ENCODE measurements at places on chromosomes 3 and 15. TPM values are rescaled to one million over a fixed set of nuclear protein-coding genes. Genes with fewer than 3 reads are reported as not detected.

PRR20G gene
- not detected for total RNA-seq

TJP1 gene
- 43.4 TPM for total RNA-seq

PFN2 gene
- 256 TPM for total RNA-seq

CPN2 gene
- not detected for total RNA-seq

SI gene
- not detected for total RNA-seq

CCR1 gene
- not detected for total RNA-seq

DOCK3 gene
- total RNA-seq = under 0.01 TPM

TRH gene
- not detected for total RNA-seq

CNTN4 gene
- under 0.01 TPM for total RNA-seq

TGM5 gene
- total RNA-seq = not detected

CLRN1 gene
- not detected for total RNA-seq

PLS1 gene
- total RNA-seq = 1.7 TPM

NLGN1 gene
- total RNA-seq = 12.5 TPM

SLC28A1 gene
- not detected for total RNA-seq

CPEB1 gene
- 6.9 TPM for total RNA-seq

TRIP4 gene
- total RNA-seq = 13.1 TPM

GPR149 gene
- not detected for total RNA-seq

BFSP2 gene
- total RNA-seq = not detected

CHRNA3 gene
- not detected for total RNA-seq

COL7A1 gene
- 3.1 TPM for total RNA-seq

TGFBR2 gene
- total RNA-seq = 89.7 TPM

TRIM71 gene
- total RNA-seq = not detected

Measured in IMR-90 (cell line).